ENCODE measurements at places on chromosomes 11 and 22. TPM values are rescaled to one million over a fixed set of nuclear protein-coding genes. Genes with fewer than 3 reads are reported as not detected.

GRCh38 chr11:109424901-109425300, 2.9 kb downstream of the C11orf87 start:
- DNase-seq, result no peak

Gene WT1
- polyA plus RNA-seq, result 0.05 TPM

Gene UBXN1
- polyA plus RNA-seq, result 206 TPM

GRCh38 chr22:38276166-38276565, 3.4 kb upstream of the TMEM184B start:
- no peak for DNase-seq

DNA sequence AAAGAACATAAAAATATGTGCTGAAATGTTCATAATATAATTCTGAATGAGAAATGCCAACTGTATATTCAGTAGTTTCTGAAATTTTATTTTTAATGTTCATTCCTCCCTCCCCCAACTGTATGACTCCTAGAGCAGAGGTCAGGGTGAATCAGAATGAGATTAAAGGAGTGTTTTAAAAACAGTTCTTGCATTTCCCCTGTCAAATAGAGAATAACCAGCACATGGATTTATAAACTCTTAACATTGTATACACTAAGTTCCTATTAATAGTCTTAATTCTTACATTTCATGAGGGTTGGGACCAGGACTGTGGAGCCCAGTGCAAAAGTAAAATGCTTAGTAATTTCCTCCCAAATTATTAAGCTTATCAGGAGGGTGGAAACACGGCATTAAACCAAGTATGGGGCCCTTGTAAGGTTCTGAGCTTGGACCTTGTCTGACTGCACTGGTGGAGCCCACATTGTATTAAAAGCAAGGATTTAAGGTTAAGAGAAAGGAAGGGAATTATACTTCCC, 474.6 kb upstream of the RAG2 start:
- DNase-seq, result no peak

GRCh38 chr11:1932681-1933080, 13.2 kb downstream of the TNNT3 start:
- no peak for DNase-seq

GRCh38 chr11:108708173-108708572, 43.3 kb downstream of the DDX10 start:
- no peak for DNase-seq

- DNase-seq, result no peak
These were observed 1.5 kb upstream of the GGT1 start for GRCh38 chr22:24601217-24602104.

DNA sequence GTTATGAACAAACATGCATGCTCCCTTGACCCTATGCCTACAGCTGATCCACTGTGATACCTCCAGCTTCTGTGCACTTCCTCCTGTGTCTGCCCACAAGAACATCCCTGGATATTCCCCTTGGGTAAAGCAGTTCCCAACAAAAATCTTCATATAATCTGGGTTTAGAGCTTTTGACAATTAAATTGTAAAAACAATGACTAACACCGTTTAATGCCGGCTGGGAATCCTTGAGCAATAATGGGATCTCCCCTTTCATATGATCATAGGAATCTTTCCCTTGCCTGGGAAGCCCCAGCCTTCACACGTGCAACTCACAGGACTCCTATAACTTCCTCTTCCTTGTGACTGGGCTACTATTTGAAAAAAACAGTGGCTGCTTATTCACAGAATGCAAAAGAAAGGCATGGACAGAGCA, 6.3 kb upstream of the ZC3H12C start:
- no peak for DNase-seq

DNA sequence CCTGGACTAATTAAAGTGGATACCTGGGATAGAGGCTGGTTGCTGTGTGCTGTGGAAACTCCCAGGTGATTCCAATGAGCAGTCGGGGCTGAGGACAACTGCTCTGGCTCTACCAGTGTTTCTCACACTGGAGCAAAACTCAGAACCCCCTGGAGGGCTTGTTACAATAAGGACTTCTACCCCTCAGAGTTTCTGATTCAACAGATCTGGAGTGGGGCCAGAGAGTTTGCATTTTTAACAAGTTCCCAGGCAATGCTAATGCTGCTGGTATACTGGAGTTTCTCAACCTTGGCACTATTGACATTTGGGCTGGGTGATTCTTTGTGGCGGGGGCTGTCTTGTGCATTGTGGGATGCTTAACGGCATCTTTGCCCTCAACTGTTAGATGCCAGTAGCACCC, 353.7 kb downstream of the MIAT start:
- no peak for DNase-seq

DNA sequence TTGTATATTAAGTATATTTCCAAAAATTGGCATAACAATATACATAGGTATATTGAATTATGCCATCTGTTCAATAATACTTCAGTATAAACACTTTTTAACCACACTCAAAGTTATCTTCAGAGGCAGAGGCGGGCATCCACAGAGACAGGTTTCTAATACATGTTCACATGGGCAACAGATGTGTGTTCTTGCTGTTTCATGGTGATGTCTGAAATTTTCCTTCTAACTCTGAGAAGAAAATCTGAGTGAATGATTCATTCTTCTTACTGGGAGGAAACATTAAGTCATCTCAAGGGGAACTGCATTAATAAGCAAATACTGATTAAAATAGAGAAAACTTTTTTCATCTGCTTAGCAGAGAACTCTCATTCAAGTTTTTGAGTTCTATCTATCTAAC, 1074.5 kb downstream of the LRRC4C start:
- DNase-seq, result no peak

Gene P2RY2
- 1.8 TPM for polyA plus RNA-seq

Gene RAB3IL1
- polyA plus RNA-seq, result 30.6 TPM

Gene MYBPC3
- 0.03 TPM for polyA plus RNA-seq

- DNase-seq, result no peak
These were observed at the start of gene CASP5 for GRCh38 chr11:105023003-105023402. Gene CASP5 (minus strand): TSS chr11:105023168. CDS start chr11:105023136, 32 bp downstream.

GRCh38 chr11:27057091-27057780, 16.6 kb downstream of the BBOX1 start:
- no peak for DNase-seq

- DNase-seq, result no peak
These were observed 9.4 kb downstream of the SOX6 start for GRCh38 chr11:16346975-16347374.

Gene KRTAP5-10
- 0.51 TPM for polyA plus RNA-seq

Gene PRG3
- not detected for polyA plus RNA-seq
